ENCODE measurements at places on chromosomes 5 and 9.

DNA sequence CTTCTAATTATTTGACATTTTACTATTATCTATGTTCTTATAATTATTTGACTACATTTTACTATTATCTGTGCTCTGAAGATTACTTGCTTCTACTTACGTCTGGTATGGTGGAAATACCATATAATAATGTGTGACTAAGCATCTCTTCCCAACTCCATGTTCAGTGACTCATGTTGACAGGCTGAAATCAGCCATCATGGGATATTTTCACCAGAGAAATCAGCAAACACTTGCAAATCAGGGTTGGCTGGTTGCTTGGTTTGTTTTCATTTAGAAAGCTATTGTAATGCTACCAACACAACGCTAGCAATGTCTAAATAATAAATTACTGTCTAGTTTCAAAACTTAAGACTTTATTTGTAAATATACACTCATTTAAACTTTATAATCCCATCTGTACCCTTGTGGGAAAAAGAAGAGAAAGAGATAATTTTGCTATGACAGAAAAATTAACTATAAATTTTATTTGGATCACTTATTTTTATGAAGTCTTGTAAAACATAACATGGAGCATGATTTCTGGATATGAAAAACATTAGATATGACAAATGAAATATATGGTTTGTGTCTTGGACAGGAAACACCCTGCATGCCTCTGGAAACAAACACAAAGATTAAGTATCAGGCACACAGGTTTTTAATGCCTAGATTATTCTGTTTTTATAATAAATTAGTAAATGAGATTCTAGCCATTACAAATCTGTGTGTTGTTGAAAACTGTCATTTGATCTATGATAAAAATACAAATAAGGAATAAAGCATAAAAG is 337.6 kb downstream of the BNC2 start:
- DNase-seq, result no peak

DNA sequence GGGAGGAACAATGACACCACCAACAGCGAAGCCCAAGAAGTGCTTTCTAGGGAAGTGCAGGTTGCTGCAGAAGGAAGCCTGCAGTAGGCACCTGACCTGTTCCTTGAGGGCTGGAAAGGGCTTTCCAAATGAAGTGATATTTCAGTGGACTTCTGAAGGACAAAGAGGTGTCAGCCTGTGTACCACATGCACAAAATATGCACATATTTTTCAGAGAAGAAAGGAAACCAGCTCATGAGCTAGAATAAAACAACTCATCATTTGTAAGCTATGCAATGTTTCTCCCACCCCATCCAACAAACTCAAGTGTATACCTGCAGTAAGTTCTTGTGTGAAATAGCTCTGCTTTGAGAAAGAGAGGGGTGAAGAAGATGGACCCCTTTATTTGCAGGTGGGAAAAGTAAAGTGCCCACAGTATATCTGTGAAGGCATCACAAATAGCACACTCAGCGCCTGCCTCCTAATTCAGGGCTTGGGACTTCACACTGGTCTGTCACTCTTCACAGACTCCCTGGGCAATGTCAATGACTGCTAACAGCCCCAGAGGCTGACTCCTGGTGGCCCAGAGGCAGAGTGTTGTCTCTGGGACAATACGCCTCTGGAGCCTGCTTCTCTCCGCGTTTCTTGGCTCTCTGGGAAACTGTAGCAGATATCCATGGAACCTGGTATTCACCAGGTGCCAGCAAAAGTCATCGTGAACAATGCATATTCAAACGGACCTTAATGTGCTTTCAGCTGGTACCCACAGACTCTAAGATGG is 198.1 kb upstream of the EFNA5 start:
- DNase-seq, result no peak

GRCh38 chr9:371349-371748 is 156.7 kb downstream of the DOCK8 start:
- no peak for DNase-seq

- DNase-seq, result no peak
Observed at GRCh38 chr5:132327252-132327955, 33.2 kb downstream of the SLC22A4 start.

DNA sequence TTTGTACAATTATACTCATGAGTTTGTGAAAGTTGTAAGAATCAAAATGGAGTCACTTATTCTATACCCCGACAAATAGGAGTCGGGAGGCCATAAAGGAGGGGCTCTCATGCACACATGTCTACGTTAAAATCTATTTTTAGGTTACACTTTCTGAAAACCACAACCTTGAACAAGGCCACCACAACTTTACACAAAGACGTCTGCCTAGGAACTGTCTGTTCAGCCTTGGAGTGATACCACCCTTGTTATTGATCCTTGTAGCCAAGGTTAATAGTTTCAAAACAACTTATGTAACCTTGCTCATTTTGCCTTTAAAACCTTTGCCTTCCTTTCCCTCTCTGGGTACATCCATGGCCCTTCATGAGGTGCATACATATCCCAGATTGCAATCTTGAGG is 4.1 kb upstream of the NDFIP1 start:
- DNase-seq, result no peak

DNA sequence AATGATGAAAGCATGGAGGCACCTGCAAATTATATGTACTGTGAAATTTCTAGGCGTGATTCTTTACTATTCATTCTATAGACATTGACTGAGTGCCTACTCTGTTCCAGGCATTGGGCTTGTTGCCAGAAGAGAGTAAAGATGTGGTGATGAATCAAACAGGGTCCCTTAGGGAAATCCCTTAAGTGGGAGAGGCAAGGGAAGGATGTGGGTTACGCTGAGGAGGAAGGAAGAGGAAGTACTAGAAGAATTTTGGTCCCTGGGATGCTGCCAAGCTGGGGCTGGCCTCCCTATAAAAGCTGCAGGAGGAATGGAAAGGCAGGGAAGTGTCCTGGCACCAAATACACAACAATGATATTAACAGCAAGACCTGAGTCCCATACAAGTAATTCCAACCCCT is 76.7 kb upstream of the SPOCK1 start:
- DNase-seq, result no peak

DNA sequence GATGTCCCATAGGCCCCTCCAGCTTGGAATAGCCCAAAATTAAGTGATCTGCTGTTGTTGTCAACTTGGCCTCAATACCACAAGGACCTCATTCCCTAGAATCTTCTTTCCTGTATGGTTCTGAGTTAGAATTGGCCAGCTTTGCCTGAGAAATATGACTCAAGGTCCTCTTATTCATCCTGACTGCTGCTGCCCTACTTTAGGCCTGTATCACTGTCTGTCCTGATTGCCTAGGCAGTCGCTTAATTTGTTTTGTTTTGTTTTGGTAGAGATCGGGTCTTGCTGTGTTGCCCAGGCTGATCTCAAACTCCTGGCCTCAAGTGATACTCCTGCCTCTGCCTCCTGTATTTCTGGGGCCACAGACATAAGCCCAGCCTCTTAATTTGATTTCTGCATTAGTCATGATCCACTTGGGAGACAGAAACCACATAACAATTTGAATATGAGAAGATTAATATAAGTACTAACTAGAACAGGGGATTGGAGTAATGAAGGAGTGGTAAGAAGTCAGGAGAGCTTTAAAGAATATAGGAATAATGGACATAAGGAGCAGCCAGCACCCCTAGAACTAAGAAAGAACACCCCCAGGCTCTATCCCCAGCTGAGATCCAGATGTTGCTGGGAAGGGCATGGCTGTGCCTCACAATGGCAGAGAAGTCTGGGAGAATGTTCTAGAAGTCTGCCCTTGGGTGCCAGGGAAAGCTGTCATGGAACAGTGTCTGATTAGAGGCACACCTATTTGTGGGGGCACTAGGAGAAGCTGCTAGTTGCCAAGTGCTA is 4.6 kb downstream of the TEX53 start:
- DNase-seq, result no peak

- no peak for DNase-seq
Observed at GRCh38 chr5:16773991-16774390, 157.2 kb upstream of the RETREG1 start.

DNA sequence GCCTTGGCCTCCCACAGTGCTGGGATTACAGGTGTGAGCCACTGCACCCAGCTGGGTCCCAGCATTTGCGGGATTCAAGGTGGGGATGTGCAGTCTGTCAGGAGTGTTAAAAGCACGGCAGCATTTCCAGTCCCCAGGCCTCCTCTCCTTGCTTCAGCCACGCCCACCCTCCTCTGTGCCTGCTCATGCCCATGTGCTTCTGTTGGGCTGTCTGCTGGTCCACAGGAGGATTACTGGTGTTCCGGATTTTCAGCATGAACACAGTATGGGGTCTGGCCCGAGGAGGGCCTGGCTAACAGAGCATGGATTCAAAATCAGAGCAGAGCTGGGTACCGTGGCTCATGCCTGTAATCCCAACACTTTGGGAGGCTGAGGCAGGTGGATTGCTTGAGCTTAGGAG is 5.5 kb downstream of the ARRDC1 start:
- DNase-seq, result no peak

Measured in stimulated activated CD4-positive, alpha-beta T cell treated with anti-CD3 and anti-CD28 coated beads, Interleukin-15, amount 100 ng/mL, for 48 hours (primary cell).